Activated naive CD4-positive, alpha-beta T cell treated with Interleukin-2 at 50 U/mL for 16 hours (primary cell): ENCODE measurements at places on chromosomes 3 and 15.

- DNase-seq: no peak
Measured at GRCh38 chr3:152147748-152148147, 121.0 kb upstream of the MBNL1 start.

- no peak for DNase-seq
Measured at GRCh38 chr3:118151164-118151563, 883.5 kb downstream of the IGSF11 start.

- DNase-seq: no peak
Measured at GRCh38 chr3:170344971-170345370, 12.5 kb upstream of the SKIL start.

DNA sequence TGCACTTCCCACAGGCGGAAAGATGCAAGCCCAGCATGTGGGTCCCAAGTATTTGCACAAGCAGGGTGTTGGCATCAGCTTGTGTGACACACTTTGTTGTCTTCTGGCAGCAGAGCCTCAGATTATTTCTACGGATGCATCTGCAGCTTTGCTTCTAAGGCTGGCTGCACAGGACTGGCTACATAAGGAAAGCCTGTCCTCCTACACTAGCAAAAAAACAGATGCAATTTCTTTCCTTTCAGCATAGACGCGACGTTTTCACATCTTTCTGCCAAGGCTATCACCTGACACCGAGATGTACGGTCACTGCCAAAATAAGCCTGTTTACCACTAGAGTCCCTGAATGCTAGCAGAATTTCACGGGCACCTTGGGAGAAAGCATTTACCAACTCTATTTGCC lies 13.5 kb downstream of the MRPS11 start:
- no peak for DNase-seq

GRCh38 chr15:64763874-64764273 lies 11.5 kb downstream of the RBPMS2 start:
- no peak for DNase-seq

DNA sequence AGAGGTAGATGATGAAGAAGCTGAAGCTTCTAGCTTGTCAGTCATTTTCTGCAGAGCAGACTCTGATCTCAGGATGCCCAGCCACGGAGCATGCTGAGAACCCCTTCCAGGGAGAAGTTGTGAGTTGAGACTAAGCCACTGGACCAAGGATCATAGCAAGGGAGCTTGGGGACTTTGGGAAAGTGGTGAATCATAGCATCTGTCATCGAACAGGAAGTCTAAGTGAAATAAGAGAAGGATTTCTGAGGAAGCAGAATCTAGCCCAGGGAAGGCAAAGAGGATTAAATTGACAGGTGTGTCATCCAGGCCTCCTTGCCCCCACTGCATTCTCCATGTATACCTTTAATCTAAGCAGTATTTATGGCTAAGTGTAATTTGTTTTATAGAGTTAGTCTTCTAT lies 71.8 kb upstream of the TMEM108 start:
- DNase-seq: no peak

- no peak for DNase-seq
Measured at GRCh38 chr3:30835667-30836066, 58.8 kb downstream of the GADL1 start.
